ENCODE measurements at places on chromosomes 5 and 9. TPM values are rescaled to one million over a fixed set of nuclear protein-coding genes. Genes with fewer than 3 reads are reported as not detected.

DNA sequence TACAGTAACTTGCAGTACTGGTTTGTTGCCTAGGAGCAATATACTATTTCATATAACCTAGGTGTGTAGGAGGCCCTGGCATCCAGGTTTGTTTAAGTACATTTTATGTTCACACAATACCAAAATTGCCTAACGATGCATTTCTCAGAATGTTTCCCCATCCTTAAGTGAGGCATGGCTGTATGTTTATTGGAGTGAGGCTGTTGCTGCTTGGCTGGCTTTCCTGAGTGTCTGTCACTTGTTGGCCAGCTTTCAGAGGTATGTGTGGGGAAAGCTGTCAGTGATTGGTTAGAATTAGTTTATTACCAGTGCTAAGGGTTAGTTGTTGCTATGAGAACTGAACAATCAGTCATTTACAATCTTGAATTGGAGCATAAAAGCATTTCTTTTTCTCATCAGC, 154.1 kb upstream of the CDH12 start:
- no peak for DNase-seq

DNA sequence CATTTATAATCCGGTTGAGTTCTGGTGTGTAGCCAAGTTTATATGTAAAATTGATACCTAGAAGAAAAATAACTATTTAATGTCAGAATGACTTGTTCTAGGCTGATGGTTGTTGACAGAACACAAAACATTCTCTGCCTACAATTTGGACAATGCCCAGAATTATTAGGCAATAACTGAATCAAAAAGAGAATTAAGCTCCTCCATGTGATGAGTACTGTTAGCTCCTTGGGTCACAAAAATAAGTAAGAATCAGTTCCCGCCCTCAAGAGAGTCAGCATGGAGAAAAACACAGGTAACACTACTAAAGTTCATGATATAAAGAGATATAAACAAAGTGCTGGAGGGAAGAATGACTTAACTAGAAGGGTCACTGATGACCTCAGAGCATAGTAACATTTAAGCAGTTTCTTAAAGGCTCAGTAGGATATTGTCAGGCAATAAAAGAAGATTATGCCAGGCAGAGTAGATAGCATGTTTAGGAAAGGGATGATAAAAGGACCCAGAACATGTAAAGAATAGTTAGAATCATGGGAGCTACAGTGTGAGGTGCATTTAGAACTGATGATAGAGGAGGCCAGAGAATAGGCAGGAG, 200.5 kb upstream of the ACTBL2 start:
- DNase-seq = no peak

GRCh38 chr5:159061834-159062474, 37.8 kb downstream of the EBF1 start:
- no peak for DNase-seq

GRCh38 chr5:111680737-111681413, 76.1 kb downstream of the NREP start:
- DNase-seq = peak; percentile 82

DNA sequence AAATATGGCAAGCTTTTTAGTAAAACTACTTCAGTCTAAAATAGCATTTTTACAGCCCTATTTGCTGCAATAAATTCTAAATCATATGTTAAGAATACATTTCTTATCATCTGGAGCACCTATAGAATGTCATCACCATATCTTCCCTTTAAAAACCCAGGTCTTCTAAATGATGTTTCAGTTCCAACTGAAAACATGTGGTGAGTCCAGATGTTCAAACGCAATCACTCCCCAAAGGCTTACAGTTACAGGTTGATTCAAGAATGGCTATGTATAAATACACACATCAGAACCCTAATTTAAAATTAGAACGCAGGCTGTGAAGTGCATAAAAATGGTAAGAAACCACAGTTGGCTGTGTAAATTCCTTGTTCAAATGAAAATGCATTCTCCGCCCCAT, 796.3 kb downstream of the MAT2B start:
- no peak for DNase-seq

DNA sequence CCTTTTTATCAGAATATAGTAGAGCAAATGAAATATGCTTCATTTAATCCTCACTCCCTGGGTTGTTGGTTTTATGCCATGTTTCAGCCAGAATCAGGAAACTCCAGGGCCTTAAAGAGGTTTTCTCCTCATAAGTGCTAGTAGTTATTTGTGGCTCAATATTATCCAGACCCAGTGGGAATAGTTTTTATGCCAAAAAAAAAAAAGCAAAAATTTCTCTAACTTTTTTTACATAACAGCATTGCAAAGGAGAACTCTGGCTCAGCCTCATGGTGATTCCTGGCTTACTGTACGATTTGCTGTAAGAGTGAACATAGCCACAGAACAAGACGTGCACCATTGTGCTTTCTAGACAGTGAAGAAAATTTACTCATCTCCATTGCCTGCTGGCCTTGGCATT, 232.5 kb downstream of the PJA2 start:
- no peak for DNase-seq

- no peak for DNase-seq
Measured at GRCh38 chr9:133492061-133493021, 13.4 kb upstream of the SLC2A6 start.

- DNase-seq = no peak
Measured at GRCh38 chr9:6877671-6878161, 119.9 kb downstream of the KDM4C start.

- DNase-seq = no peak
Measured at GRCh38 chr5:160660132-160660531, 191.9 kb downstream of the ATP10B start.

DNA sequence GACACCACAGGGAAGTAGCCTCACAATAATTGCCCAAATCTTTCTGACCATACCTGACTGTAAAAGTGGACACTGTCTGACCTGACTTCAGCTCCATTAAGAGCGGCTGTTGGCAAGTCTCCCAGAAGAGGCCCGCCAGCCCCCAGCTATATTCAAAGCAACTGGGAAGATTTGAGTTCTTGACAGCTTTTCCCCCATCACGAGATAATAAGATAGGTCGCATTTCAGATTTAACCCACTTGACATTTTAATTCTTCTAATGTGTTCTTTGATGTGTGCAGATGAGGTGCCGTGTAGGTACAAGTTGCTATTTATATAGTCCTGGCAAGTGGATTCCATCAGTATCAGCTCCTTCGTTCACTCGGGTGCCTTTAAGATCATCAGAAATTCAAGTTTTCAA, 345.7 kb downstream of the DRD1 start:
- no peak for DNase-seq

GRCh38 chr9:68762570-68762969, 57.5 kb downstream of the PIP5K1B start:
- no peak for DNase-seq

DNA sequence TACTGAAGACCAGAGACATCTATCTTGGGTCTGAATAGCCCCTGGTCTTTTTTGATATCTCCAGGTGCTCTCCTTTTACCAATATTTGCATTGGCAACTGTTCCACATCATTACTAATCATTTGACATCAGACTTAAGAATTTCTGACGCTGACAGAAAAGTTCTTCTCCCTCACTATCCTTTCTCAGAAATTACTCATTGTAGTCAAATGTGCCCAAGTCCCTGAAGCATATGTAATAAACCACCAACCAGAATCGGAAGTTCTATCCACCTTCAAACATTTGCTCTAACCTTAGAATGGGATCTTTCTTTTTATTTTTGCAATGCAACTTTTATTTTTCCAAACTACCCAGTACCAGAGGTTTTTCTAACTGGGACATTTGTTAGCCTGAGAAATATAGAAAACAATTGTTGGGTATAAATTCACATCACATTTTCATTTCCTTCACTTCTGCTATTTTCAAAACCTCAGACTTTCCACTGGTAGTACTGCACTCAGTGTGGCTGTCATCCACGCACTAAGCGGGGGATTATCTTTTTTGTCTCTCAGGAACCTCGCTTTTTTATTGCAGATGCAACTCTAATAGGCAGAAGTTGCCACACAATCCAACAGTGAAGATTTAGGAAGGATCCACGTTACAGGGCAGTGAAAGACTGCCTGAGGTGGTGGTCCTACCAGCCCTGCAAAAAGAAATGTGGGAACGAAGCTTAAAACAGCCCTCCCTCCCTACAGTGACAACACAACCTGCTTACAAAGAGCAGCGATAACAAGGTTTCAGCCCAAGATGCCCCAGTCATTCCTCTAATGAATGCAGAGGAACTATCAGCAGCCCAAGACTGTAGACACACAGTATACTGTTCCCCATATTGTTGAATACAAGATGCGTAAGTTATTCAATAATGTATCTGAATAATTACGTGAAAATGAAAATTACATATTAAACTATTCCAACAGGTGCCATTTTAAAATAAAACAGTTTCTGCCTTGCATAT, 201.2 kb downstream of the EBF1 start:
- DNase-seq = no peak

DNA sequence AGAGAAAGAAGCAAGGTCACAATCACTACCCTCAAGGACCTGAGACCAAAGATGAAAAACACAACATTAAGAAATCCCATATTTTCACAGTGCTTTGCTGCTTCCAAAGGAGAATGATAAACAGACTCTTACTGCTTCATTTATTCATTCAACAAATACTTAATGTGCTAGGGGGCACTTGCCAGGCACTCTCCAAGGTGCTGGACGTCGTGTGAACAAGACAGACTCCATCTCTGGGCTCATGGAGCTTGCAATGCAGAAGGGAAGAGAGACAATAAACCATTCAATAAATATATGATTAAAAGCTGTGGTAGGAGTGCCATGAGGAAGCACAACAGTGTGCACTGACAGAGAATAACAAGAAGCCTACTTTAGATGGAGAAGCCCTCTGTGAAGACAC, 327.7 kb downstream of the CDK5RAP2 start:
- DNase-seq = no peak

- no peak for DNase-seq
Measured at GRCh38 chr5:135365281-135365680, 33.8 kb downstream of the MACROH2A1 start.

GRCh38 chr5:96750110-96750822, 57.5 kb downstream of the ERAP1 start:
- DNase-seq = no peak

DNA sequence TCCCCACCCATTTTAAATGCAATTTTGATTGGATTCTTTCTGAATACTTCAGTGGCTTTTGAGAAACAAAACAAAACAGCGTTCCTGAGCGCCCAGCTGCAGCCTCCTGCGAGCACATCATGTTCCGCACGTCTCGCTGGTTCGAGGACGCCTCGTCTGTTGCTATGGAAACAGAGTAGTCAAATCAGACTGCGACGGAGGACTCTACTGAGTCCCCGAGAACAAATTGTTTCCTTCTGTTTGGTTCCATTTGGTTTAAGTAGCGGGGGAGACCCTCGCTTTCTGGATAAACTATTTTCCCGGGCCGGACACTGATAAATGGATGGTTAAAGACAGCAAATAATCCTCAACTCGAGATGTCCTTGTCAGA, 69.0 kb downstream of the SLC28A3 start:
- DNase-seq = peak; percentile 86

- no peak for DNase-seq
Measured at GRCh38 chr5:6439588-6440550, 8.8 kb upstream of the UBE2QL1 start.

DNA sequence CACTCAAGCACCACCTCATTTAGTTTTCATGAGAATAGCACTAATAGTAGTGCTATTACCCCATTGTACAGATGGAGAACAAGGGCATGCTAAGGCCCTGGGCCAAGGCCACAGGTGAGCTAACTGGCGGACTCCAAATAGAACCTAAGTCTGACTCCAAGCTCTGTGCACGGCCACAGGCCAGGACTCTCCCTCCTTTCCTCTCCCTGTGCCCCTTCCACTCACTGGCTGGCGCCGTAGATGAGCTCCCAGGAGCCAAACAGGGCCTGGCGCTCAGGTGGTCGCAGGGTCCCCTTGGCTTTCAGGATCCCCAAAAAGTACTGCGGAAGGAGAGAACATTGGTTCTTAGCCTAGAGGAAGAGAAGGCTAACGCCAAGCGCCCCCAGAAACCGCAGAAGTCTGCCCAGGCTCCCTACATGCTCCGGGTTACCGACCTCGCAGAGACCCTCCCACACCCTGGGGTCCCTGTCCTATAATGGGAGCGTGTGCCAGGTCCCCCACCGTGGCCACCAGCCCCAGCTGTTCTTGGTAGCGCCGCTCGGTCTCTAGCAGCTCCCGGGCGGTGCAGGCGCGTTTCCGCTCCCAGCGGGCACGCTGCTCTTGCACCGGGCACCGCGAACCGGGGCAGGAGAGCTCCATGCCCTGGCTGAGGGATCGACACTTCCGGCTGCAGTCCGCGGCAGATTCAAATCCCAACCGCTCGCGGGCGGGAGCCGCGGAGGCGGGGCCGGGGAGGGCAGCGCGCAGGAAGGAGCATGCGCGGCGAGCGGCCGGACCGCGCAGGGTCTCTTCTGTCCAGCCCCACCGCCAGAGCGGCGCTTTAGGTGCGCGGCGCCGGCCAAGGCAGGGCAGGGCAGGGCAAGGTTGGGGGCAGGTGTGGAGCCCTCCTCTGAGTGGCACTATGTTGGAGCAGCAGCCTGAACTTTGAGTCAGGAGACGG, at the start of gene ARHGEF39:
ARHGEF39 (minus strand) TSS at position 665 of the 940 bp plus-strand sequence; CDS start at position 639, 26 bp downstream.
- peak; percentile 93 for DNase-seq

- no peak for DNase-seq
Measured at GRCh38 chr5:89133975-89134374, 251.0 kb upstream of the MEF2C start.

DNA sequence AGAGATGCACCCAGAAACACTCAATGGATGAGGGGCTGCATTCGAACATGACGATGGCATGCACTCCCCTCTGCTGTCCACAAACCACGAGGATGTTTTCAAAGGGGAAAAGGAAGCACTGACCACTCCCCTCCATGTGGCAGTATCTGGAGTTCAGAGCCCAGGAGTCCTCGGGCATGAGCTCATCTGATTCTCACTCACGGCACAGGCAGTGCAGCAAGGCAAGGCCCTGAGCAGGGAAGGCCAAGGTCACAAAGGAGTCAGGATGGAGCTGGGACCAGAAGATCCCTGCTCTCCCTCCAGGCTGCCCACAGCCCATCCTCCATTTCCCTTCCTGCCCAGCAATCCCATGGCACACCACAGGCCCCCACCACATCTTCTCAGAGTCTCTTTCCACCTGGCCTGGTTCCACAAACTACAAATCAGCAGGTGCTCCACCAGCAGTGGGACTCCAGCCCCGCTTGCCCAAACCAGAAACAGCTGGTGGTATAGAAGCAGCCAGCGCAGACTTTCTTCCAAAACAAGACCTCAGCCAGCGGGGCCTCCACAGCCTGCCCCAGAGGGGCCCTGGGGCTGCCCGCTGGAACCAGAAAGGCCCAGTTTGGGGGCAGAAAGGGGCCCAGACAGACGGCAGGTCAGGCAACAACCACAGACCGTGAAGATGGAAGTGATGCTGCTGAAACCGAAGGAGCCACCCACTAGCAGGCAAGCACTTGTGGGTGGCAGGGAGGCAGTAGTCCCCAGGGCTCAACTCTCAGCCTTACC, 12.2 kb downstream of the TNIP1 start:
- DNase-seq = no peak

The ZNF474 gene
- 0.68 TPM for total RNA-seq

The C7 gene
- total RNA-seq = 47.7 TPM

The STKLD1 gene
- not detected for total RNA-seq

The TJP2 gene
- 191 TPM for total RNA-seq

The ANKRD20A1 gene
- total RNA-seq = 1.0 TPM

The OR1J2 gene
- not detected for total RNA-seq

The FCN2 gene
- not detected for total RNA-seq

The CAST gene
- total RNA-seq = 415 TPM

The ZNF883 gene
- 1.0 TPM for total RNA-seq

The FASTKD3 gene
- total RNA-seq = 9.5 TPM

The FOXD4L6 gene
- not detected for total RNA-seq

The SOHLH1 gene
- total RNA-seq = not detected

The DMRT3 gene
- total RNA-seq = not detected

The C9orf50 gene
- not detected for total RNA-seq

The RLN1 gene
- total RNA-seq = not detected

The SPATA9 gene
- total RNA-seq = not detected

The ORM2 gene
- not detected for total RNA-seq
